Suppressor macrophage treated with lipopolysaccharide for 1 hour (primary cell): ENCODE measurements at places on chromosomes 2 and 18.

DNA sequence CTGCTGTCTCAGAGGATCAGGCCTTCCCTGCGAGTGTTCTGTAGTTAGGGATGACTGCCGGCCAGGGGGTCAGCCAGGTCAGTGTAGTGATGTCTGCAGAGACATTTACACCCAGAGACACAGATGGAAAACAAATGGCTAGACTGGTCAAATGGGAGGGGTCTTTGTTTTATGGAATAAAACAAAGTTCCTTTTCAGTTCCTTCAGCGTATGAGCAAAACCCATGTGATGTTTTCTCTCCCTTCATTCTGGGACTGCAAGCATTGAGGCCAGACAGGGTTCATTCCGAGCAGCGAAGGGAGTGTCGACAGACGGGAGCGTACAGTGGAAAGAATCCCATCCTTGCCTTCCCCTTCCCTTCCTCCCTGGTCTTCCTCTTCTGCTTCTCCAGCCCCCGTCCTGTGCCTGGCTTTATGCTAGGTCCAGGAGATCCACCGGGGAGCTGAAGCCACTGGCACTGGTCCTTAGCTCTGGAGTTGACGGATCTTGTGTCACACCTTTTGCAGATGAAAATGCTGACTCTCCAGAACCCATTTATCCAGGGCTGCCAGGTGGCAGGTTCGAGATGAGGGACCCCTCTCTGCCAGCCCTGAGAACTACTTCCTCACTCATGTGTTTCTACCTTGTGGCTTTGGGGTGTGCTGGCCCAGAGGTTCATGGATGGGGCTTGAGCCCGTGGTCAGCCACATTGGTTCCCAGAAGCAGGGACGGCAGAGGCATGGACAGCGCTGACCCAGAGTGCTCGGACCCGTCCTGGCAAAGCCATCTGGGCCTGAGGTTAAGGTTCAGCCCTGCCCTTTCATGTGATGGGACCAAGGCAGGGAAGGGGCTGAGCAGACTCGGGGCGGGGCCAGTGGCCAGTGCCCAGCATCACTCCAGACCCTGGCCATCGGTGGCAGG lies 24.2 kb downstream of the ITGB1BP1 start:
- DNase-seq = no peak

- peak; percentile 15 for DNase-seq
Measured at GRCh38 chr2:210399440-210400041, 77.0 kb downstream of the LANCL1 start.

- no peak for DNase-seq
Measured at GRCh38 chr2:149364839-149365238, 34.5 kb downstream of the LYPD6 start.

- no peak for DNase-seq
Measured at GRCh38 chr2:126784621-126785020, 114.1 kb upstream of the TEX51 start.

GRCh38 chr18:62445386-62445917 lies 77.4 kb upstream of the ZCCHC2 start:
- DNase-seq = no peak

GRCh38 chr2:198809976-198810375 lies 647.8 kb downstream of the SATB2 start:
- no peak for DNase-seq

DNA sequence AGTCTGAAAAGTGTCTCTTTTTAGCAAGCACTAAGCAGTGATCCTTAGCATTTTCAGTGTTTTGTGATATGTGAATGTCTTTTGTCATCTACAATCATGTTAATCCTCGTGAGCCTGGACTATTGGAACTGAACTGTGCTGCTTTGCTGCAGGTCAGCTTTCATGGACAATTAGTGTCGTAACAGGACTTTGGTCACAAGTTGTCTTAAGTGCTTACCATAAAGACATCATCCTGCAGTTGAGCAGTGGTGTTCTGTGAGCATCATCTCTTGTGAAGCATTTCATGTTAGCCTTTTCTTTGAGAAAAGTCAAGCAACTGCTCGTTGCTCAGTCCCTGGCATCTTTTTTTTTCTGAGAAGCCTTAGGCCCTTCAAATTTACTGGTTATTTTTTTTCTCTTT lies 135.9 kb downstream of the ZNF407 start:
- DNase-seq = no peak

DNA sequence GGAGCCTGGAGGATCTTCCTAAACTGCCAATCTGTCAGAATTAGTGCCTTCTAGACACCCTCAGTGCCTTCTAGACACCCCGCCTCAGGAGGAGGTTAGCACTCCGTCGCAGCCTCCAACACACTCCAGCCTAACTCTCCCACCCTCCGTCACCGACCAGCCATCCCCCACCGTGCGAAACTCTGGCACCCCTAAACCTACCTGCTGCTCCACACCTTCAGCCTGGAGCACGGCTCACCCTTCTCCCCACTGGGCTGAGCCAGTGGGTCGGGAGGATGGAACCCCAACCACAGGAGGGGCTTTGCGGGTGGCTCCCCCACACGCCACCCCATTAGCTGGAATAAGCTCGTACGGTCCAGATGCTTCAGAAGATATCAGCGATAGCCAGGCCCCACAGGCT lies 468.9 kb upstream of the HS6ST1 start:
- DNase-seq = no peak

DNA sequence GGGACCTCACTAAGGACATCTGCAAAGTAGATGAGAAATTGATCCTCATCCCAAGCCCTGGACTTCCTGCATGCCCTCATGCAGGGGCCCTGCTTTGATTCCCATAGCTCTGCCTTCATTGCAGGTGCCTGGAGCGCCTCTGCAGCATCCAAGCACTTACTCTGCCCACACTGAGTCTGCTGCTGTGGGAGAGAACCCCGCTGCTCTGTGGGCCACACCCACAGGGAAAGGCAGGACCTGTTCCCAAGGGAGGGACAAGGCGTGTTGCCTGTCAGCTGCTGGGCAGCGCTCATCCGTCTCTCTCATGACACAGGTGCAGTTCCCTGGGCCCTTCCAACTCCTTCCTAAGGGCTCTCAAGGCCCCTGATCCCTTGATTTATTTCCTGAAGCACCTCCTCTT lies 266.8 kb upstream of the SMIM21 start:
- DNase-seq = no peak

DNA sequence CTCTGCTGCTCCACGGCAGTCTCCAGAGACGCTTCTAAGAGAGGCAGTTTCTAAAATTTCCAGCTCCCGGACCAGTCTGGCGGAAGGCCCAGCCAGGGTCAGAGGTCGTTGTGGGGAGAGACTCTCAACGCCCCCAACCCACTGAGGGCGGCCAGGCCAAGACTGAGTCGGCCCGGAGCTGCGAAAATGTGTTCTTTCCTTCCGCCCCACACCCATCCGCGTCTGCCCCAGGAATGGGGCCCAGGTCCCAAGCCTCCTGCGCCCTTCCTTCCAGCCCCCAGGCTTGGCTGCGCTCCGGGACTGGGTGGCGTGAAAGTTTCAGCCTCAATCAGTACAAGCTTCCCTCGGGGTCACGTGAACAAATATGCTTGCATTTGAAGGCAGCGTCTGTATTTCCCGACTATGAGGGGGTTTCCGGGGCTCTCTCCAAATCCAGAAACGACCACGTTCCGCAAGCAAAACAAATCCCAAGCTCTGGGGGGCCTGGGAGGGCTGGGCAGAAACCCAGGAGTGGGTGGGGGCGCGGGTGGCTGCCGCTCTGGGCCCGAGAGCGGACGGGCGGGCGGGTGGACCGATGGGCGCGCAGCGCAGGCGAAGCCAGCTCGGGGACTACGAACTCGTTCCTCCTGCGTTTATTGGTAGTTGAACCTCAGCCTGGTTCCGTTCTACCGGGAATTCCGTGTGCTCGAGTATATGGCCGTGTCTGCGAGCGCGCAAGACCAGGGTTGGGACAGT lies 3.3 kb downstream of the HOXD3 start:
- DNase-seq = no peak

DNA sequence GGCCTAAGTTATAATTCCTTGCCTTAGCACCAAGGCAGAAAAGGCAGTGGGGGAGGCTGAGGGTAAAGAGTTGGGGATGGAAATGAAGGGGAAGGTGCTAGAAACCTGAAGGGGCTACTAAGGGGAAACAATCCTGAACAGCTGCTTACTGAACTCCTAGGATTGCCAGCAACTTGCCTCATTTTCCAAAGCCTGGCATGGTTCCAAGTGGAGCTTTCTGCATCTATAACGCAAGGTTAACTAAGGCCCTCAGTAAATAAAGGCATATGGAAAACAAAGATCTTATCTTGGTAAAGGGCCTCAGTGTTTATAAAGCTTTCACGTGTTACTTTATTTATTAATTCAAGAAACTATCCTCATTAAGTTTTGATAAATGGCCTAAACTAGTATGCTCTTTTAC lies 10.9 kb downstream of the MEP1B start:
- DNase-seq = no peak

DNA sequence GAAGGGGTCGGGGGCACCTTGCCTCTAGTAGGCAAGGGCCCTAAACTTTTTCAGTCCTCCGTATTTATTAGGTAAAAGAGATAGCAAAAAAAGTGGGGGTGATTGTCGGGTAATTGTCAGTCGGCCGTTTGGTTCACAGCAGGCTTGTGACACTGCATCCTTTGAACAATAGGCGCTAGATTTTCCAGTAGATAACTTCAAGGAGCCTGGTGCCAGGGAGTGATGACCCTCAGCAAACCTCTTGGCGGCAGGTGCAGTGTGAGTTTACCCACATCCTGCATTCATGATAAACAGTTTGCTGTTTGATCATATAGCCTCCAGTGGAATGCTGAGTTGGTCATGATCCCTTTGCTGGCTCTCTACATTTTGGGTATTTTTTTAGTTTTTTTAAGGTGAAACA lies 22.9 kb downstream of the SERPINB8 start:
- no peak for DNase-seq

DNA sequence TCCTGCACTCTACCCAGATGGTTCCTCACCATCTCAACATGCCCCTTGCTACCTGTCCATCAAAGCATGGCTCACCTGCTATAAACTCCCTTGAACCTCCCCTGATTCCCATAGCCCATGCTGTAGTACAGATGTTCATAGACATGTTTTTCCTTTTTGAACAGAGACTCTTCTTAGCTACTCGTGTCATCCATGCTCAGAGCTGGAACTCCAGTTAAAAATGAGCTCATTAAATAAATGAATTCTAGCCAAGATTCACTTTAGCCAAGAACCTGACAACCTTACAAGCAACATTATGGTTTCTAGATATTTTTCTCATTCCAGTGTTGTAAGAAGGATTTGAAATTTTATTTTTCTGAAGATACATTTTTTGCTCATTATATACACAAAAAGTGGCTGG lies 65.0 kb downstream of the SCG2 start:
- no peak for DNase-seq

GRCh38 chr18:28365411-28365831 lies 188.5 kb upstream of the CDH2 start:
- DNase-seq = no peak

DNA sequence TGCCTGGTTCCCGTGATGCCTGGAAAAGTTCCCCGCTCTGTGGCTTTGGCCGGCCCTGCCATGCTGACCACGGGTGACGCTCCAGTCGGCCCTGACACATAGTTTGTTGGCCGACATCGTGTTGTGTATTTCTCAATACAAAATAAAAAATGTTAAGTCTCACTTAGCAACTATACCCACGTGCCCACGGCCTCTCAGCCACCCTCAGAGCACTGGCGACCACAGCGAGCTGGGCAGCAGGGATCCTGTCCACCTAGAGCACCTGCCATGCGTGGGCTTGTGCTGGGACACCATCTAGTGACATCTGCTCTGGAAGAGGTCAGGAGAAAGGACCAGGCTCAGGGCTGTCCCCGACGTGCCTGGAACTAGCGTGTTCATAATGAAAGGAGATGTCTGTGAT lies 261.7 kb downstream of the HDAC4 start:
- no peak for DNase-seq

GRCh38 chr2:10466801-10467200 lies 18.7 kb upstream of the ODC1 start:
- DNase-seq = no peak

GRCh38 chr2:62467475-62468321 lies 38.3 kb downstream of the TMEM17 start:
- DNase-seq = no peak

DNA sequence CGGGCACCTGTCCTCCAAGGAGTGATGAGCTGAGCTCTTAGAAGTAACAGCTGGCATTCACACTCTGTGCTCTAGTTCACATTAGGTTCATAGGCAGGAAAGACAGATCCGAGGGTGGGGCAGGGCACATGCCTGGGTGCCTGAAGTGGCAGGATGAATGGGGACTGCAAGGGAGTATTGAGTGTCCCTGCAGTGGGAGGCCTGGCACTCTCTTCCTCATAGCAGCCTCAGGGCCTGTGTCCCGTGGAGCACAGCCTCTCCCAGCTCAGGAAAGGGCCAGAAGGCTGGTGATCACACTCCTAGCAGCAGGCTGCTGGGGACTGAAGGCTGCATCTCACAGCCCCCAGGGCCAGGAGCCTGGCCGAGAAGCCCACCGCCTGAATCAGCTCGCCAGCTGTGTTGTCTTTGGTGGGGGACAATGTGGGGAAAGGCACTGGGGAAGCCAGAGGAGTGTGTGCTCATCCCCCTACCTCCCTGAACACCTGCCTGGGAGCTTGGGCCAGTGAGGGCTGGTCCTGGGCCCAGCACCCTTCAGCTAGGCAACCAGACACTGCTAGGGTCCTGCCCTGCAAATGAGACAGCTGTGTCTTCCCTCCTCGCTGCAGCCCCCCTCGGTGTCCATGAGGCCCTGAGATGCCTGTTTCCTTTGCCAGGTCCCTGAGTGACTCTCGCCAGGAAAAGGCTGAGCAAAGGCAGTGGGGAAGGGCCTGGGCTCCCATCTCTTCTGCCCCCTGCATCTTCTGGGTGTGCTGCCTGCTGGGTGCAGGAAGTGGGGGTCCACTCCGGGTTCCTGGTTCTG lies 48.2 kb upstream of the HS6ST1 start:
- no peak for DNase-seq

DNA sequence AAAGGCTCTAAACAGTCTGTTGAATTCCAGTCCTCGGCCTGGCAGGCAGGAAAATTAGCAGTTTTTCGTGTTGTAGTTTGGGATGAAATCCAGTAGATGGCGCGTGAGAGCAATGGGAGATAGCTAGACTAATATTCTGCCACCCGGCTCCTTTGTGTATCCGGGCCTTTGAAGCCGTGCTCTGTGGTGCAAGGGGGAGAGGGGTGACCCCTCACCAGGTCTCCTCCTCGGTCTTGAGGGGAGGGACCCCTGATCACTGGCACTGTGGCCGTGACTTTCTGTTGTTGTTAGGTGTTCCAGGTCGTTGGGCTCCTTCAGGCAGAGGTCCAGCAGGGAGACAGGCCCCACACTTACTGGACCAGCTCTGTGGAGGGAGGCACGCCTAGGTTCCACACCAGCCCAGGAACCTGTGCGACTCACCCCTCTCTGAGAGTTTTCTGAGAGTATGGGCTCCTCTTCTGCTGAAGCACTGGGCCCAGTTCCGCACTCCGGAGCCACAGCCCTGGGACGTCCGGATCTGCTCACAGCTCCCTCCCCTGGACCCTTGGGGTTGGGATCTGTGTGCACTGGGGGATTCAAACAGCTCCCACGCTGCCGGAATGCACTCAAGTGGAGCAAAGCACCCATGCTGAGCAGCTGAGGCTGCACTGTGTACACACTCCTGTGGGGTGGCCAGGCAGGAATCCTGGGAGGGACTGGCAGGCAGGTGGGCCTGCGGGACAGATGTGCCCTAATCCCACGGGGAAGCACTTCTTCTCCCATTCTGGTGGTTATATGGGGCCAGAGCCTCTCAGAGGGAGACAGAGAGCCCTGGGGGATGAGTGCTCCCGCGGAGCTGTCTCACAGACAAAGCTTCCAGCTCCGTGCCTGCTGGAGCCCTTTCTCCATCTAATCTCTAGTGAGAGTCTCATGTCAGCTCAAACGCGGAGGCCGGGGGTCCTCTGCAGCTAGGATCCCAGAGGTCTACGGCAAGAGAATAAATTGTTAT lies 8.8 kb downstream of the GKN2 start:
- DNase-seq = peak; percentile 69
